ENCODE measurements at places on chromosomes 5 and 9.
A peak's percentile ranks its signal among the peaks of the same experiment; 100 is the strongest.

DNA sequence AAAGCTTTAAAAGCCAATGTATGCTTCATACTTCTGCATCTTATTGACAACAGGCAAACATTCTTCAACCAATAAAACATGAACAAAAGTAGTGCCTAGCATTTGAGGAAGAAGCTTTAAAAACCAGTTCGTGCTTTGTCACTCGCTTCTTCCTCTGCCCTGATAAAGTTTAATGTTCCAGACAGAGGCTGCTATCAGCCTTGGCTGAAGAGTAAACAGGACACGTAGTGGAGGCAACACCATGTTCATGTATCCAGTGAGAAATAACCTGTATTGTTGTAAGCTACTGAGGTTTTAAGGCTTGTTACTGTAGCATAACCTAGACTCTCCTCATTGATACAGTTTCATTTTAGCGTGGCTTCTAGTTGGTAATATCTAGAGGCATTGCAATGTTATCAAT lies 3.2 kb upstream of the FUBP3 start:
- no peak for DNase-seq

GRCh38 chr5:149845601-149846000 lies 99.0 kb downstream of the PDE6A start:
- no peak for DNase-seq

DNA sequence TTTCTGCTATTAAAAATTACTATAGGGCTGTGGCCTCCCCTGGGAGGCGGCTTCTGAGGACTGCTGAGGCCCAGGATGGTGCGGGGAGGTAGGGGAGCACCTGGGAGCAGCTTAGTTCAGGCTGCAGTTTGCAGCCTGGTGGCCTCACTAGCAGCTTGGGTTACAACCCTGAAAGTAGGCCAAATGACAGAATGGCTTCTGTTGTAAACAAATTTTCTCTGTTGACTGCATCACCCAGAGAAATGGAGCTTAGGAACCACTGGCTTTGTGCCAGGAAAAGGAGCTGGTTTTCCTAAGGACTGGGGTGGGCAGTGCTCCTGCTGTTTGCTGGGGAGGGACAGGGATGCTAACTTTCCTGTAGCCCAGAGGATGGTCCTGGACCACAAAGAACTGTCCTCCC lies 130.3 kb downstream of the ENTREP1 start:
- DNase-seq = no peak

DNA sequence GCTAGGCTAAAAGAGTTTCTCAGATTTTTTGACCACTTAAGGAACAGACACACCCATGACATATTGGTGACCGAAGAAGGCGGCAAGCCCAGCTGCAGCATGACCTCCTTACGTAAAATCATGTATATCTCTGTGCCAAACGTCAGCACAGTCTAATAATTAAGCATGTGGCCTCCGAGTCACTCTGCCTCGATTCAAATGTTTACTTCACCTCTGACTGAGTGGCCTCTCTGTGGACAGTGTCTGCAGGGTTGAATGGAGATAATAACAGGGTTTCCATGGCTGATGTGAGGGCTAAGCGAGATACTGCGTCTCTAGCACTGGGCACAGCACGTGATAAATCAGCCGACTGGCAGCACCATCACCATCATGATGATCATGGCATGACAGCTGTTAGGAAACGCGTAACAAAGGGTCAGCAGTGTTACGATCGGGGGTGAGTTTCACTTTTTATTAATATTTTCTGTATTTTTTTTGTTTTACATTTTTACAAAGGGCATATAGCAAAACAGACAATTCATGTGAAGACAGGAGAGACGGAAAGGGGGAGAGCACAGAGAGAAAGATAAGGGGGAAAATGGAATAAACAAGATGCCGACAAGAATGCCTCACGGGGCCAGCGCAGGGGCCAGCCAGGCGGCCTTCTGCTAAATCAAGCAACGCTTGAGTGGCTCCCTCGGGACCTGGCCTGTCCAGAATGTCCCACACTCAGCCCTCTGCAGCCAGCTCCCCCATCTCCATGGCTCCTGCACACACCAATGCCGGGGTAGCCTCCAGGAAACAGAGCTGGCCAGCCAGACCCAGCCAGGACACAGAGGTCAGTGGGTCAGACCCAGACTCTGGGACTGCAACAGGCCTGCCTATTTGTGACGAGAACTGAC lies 60.3 kb downstream of the ADAMTS2 start:
- no peak for DNase-seq

DNA sequence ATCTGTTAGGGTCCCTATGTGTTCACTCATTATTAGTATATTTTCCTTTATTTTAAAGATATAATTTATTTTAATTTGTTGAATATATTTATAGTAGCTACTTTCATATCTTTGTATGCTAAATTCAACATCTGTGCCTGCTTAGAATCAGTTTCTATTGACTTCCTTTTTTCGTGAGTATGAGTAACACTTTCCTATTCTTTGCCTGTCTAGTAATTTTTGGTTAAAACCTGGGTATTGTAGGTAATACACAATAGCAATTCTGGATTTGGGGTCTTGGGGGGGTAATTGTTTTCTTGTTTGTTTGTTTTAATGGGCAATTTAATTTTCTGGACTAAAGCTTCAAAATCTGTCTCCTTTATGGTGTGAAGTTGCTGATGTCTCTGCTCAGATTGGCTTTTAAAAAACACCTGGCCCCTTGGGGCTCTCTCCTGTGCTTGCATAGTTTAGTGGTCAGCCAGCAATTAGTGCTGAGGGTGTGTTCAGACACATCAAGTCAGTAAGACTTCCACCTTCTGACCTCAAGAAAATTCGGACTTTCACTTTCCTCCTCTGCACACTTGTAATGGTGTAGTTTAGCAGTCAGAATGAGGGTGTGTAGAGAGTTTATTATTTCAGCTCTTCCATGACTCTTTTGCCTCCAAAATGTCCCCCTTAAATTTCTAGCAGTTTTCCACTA lies 124.4 kb upstream of the MAP1B start:
- DNase-seq = no peak

- DNase-seq = no peak
Observed at GRCh38 chr9:19782005-19782404, 6.8 kb downstream of the SLC24A2 start.

DNA sequence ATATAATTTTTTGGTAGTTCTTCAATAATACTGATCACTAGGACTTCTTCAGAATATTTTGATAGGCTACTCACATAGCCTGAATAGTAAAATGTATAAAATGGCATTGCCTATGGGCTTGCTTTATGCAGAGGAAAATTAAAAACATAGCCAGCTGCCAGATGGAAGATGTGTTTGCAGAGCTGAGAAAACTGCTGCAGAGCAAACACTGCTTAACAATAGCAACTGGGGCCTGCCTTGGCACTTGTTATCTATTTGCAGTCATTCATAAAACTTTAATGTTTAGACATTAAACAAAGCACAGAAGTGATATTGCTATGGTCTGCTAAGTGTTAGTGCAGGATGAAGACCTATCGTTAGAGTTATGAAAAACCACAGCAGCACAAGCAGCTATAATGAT lies 151.5 kb upstream of the SMC2 start:
- no peak for DNase-seq

GRCh38 chr5:127919006-127919796 lies 164.4 kb upstream of the SLC12A2 start:
- no peak for DNase-seq

GRCh38 chr9:6711403-6711802 lies 46.4 kb upstream of the KDM4C start:
- DNase-seq = no peak

DNA sequence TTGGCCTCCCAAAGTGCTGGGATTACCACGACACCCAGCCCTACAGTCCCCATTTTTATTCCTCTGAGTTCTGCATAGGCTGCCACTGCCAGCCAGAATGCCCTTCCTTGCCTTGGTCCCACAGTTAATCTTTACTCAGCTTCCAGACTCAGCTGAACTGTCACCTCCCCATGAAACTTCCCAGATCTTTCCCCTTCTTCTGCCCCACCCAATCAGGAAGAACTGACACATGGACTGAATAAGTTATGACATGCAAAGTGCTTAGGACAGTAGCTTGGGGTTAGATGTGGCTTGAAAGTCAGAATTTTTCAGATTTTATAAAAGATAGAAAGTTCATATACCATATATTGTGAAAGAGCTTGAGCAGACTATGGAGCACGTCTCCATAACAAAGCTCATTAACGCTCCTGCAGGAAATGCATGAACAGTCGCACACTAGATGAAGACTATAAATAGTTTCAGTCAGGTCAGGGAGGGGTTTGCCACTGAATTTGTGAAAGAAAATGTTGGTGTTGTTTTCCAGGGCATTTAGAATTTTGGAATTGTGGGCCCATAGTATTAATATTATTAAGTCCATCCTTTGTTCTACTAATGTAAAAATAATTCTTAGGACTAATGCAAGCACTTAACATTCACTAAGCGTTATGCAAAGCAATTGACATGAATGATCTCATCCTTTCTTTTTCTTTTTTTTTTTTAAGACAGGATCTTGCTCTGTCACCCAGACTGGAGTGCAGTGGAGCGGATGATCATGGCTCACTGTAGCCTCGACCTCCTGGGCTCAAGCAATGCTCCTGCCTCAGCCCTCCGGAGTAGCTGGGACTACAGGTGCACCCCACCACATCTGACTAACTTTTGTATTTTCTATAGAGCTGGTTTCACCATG lies 36.1 kb upstream of the DENND1A start:
- DNase-seq = no peak

DNA sequence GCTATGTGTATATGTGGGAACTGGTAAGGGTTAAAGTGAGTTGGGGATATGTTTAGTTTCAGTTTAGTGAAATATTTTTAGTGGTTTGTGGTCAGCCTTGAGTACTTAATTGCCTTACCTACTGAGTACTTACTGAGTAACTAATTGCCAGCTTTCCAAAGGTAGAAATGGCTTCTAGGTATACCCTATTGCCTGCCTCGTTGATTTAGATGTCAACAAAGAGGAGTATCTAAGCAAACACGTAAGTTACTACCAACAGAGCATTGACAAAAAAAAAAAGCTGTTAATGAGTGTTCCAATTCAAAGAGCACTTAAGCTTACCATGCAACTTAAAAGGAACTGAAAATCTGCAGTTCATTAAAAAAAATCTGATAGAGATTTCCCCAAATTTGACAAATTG lies 8.8 kb downstream of the ATP10B start:
- DNase-seq = no peak

- DNase-seq = no peak
Observed at GRCh38 chr9:123174079-123174478, 94.3 kb downstream of the STRBP start.

DNA sequence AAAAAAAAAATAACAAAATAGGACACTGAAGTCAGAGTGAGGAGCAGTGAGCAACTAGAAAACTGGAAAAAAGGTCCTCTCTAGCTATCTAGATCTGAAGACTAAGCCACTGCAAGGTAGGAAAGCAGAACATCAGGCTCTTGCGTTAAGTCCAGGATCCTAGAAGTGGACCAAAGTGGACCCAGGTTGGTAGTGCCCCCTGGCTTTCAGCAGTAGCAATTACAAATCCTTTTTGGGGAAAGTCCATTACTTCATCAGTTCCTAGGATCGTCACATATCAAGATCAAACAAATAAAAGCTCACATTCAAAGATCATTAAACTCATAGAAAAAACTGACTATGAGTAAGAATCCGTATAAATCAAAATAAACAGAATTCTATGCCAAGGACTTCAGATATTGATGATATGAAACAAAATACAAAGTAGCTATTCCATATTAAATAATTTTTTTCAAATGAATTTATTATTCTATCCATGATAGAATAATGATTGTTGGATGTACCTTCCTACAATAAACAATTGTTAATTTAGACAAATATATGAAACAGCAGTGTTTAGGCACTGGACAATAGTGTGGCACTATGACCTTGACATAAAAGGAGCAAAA lies 6.5 kb upstream of the RICTOR start:
- peak; percentile 42 for DNase-seq

- DNase-seq = no peak
Observed at GRCh38 chr5:110916381-110917049, 155.0 kb upstream of the TSLP start.

DNA sequence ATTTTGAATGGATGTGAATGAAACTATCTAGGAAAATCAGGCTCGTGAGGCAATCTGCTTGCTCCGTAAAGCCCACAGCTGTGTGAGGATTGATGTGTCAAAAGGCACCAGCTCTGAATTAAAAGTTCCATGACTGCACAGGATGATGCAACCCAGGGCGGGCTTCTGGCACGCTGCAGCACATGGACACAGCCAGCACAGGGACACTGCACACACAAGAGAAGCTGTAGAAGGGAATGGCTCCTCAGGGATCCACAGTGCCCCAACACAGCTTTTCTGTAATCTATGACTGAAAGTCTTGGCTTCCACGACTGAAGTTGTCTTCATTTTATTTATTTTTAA lies 151.0 kb downstream of the GCNT1 start:
- no peak for DNase-seq

GRCh38 chr5:39503155-39503554 lies 78.4 kb upstream of the DAB2 start:
- no peak for DNase-seq

GRCh38 chr5:173395257-173395932 lies 67.2 kb upstream of the STC2 start:
- DNase-seq = no peak

GRCh38 chr5:116482394-116482793 lies 92.2 kb downstream of the SEMA6A start:
- no peak for DNase-seq

- peak; percentile 41 for DNase-seq
Observed at GRCh38 chr5:140239939-140240700, 62.8 kb downstream of the PFDN1 start.

DNA sequence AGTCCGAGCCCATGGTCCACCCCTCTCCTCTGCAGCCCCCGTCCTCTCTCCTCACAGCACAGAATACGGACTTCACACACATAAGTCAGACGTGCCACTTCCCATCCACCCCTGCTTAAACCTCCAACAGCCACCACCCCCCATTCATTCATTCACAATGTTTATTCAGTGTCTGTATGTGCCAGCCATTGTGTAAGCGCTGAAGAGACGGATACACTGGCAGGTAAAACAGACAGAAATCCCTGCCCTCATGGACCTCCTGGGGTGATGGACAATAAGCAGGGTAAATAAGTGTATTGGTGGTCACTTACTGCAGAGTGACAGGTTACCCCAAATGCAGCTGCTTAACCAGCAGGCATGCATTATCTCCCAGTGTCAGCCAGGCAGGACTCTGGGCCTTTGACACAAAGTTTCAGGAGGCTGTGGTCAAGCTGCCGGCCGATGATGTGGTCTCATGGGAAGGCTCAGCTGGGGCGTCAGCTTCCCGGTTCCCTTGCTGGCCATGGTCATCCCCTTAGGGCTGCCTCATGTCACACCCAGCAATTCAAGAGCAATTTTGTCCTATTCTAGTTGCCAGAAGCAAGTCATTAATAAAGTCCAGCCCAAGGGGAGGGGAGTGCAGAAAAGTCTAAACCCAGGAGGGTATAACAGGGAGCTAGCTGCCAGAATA lies 1.8 kb upstream of the PAXX start:
- DNase-seq = no peak

- DNase-seq = no peak
Observed at GRCh38 chr5:120096413-120096812, 367.7 kb upstream of the PRR16 start.

DNA sequence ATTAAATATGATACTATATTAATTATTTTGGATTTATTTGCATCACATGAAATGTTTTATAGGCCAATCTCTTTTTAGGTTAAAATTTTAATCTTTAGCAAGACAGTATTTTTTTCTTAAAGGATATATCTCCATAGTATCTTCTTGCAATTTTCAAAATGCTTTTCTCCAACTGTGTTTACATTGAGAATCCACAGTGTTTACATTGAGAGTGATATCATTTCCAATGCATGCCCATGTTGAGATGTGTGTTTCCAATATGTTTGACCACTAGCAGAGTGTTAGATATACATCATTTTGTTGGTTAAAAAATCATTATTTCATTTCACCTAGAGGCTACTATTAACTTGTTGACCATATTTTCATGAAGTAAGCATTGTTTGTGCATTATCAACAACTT lies 17.3 kb downstream of the VCAN start:
- no peak for DNase-seq

- DNase-seq = no peak
Observed at GRCh38 chr9:113690055-113690740, 185.9 kb upstream of the ZNF618 start.
